ENCODE measurements at places on chromosomes 6 and 20.

DNA sequence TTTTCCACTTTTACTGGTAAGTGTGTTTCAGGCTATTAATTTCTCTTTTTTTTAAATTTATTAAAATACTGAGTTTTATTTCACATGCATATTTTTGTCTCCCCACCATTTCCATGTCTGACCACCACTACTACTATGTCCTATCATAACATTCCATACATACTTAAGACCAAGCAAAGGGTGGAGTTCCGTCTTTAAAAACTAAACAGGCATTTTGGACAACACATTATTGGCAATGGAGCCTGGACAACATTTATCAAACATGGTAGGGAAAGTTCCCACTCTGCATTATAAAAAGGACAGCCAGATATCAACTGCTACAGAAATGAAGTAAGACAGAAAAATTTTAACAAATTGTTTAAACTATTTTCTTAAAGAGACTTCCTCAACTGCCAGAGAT lies 91.9 kb downstream of the LMBRD1 start:
- no peak for DNase-seq

DNA sequence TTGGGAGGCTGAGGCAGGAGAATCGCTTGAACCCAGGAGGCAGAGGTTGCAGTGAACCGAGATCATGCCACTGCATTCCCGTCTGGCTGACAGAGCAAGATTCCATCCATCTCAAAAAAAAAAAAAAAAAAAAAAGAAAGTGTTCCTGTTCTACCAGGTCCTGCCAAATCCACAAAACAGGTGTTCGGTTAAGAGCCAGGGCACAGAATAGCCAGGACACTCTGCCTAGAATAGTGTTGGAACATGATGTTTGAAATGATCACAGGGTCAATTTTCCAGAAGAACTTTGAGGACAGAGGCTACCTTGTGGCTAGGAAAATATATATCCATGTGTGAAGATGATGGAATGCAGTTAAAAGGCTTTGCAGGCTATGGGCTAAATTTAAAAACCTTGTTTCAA lies 63.6 kb upstream of the TRAF3IP2 start:
- DNase-seq, result no peak

DNA sequence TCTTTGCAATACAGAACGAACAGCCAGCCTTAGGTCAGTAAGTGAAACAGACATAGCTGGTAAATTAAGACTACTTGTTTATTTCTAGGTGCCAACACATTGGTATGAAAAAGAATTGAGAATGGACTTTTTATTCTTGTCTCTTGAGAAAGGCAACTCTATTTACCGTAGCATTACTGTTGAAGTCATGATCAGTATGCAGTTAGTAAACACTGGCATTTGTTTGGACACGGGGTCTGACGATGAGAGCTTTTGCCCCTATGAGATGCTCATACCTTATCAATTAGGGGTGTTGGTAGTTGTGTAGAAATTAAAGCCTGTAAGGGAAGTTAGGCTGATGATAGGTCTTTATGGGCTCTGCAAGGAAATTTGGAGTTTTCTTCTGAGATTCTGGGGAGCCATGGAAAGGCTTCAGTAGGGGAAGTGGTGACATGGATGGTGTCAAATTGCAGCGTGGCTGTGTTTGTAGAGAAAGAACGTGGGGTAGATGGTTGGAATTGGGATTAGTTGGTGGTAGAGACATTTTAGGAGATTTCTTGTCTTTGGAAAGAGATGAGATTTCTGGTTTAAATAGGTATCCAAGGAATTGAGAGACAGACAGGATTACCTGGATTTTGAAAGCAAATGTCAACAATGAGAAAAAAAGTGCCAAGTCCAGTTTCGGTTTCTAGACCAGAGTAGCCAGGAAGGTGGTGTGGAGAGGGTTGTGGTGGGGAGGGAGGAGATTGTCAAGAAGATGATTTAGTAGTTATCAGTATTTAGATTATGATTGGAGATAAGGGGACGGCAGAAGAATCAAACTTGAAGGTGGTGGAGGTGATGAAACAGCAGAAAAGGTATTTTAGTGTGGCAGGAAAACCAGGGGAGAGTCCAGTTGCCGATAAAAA lies 116.6 kb downstream of the JARID2 start:
- no peak for DNase-seq

- DNase-seq, result no peak
Observed at GRCh38 chr20:48592107-48592940, 235.5 kb downstream of the PREX1 start.

- DNase-seq, result peak; percentile 39
Observed at GRCh38 chr6:148203970-148204369, 138.7 kb upstream of the SASH1 start.

DNA sequence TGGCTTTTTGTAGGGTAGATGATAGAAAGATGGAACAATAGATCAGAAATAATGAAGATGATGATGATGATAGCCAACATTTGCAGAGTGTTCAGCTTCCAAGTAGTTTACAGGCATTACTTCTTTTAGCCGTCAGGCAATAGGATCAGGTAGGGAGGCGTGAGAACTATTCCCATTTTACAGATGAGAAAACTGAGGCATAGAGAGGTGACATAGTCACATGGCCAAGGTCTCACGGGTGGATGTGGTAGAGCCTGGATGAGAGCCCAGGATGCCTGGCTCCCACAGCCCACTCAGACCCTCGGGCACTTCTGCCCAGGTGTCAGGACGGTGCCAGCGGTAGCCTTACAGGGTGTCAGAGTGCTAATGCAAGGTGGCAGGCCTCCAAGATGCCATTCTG lies 26.0 kb upstream of the TM9SF4 start:
- no peak for DNase-seq

- no peak for DNase-seq
Observed at GRCh38 chr6:43271103-43271815, 26.8 kb upstream of the SLC22A7 start.

GRCh38 chr6:26280407-26280806 lies 84.6 kb upstream of the BTN3A2 start:
- no peak for DNase-seq

DNA sequence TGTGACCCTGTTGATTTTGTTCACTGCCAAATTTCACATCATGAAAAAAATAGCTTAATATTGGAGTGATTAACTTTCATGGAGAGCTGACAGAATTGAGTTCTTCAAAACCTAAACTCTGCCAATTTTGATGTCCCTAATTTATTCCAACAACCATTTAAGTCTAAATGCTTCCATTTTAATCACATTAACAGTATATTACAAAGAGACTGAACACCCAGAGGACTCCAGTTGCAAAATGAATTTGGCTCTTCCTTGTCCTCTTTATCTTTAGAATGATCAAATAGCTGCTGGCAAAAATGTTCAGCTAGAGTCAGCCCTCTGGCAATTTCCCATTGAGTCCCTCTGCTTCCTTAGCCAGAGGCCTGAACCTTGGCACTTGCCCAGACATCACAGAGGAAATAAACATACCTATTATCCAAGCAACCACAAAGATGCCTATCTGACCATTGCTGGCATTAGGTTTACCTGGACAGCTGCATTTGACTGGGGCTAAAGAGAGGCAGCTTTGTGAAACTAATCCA lies 299.0 kb upstream of the STXBP5 start:
- DNase-seq, result no peak

GRCh38 chr20:3483784-3484183 lies 13.0 kb downstream of the ATRN start:
- no peak for DNase-seq

- DNase-seq, result no peak
Observed at GRCh38 chr6:122869437-122870024, 80.5 kb downstream of the SMPDL3A start.

GRCh38 chr20:54346276-54346675 lies 129.1 kb upstream of the DOK5 start:
- DNase-seq, result no peak

GRCh38 chr6:97110626-97111025 lies 172.4 kb downstream of the MMS22L start:
- no peak for DNase-seq

- peak; percentile 17 for DNase-seq
Observed at GRCh38 chr20:53387983-53388675, 205.5 kb downstream of the ZNF217 start.

- no peak for DNase-seq
Observed at GRCh38 chr6:165390475-165390874, 81.1 kb upstream of the C6orf118 start.

DNA sequence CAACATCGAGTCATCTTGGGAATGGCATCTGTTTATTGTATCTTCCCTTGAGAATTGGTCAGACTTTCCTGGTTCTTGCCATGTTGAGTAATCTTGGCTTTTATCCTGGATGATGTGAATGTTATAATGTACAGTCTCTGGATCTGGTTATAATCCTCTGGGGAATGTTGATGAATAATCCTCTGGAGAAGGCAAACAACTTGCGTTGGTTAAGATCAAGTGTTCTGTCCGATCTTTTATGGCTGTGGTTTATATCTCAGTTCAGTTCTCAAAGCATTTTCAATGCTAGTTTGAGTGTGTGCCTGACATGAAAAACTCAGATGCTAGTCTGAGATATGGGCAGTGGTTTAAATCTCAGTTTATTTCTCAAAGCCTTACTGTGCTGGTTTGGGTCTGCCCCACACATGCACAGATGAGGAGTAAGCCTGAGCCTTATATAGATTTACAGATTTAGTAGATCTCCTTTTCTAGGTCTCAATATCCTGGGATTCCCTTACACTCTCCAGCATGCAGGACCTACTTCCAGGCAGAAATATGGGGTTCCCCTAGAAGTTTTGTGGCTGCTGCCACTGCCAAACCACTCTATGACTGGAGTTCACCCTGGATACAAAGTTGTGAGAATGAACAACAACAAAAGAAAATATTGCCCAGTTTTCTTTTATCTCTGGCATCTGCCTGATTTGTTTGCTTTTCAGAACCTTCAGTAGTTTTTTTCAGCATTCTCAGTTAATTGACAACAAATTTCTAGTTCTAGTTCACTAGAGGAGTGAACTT lies 191.8 kb upstream of the MAN1A1 start:
- no peak for DNase-seq

DNA sequence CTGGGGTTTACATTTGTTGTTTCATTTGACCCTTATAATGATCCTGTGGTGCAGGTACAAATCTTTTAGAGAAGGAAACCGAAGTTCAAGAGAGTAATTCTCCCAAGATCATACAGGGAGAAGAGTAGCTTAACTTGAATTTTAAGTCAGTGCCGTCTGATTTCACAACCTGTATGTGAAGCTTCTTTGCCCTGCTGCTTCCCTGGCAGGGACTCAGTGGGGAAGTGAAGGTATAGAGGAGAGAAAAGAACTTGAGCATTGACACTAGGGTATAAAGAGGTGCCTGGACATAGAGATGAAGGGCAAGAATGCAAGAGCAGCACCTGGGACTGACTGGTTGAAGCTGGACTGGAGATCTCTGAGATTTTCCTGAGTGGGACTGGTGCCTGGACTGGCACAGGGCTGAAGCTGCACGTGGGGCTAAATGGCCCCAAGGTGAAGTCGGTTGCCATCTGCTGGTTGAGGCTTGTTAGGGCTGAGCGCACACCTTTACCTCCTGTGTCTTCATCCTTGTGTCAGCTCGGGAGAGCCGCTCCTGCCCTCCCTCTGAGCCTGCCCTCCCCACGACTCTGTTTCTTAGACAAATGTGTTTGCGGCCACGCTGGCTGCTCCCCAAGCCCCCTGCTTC lies 41.8 kb downstream of the FARS2 start:
- peak; percentile 69 for DNase-seq

- no peak for DNase-seq
Observed at GRCh38 chr6:88124925-88125557, 41.1 kb downstream of the CNR1 start.

GRCh38 chr20:23187751-23188150 lies 101.6 kb upstream of the CD93 start:
- DNase-seq, result no peak

- DNase-seq, result no peak
Observed at GRCh38 chr6:160305926-160306713, 42.1 kb upstream of the SLC22A3 start.

DNA sequence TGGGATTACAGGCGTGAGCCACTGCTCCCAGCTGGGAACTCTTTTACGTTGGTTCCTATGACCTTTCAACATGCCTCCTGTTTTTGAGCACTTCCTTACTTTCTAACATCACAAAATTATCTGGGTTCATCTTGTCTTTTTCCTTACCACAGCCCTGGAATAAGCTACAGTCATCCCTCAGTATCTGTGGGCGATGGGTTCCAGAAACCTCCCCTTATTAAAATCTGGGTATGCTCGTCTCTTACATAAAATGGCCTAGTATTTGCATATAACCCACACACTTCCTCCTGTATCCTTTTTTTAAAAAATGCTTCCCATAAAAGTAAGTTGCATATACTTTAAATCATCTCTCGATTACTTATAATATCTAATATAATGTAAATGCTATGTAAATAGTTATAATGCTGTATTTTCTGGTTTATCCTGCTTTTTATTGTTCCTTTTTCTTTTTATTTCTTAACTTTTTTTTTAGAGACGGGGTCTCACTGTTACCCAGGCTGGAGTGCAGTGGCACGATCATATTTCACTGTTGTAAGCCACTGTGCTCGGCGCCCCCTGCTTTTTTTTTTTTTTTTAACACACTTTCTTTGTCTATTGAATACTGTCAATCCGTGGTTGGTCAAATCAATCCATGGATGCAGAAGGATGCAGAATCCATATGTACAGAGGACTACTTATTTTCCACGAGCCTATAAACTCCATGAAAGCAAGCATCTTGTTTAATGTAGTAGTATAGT lies 9.2 kb downstream of the RPF2 start:
- no peak for DNase-seq

GRCh38 chr20:41133709-41134361 lies 3.5 kb upstream of the PLCG1 start:
- DNase-seq, result peak; percentile 47

DNA sequence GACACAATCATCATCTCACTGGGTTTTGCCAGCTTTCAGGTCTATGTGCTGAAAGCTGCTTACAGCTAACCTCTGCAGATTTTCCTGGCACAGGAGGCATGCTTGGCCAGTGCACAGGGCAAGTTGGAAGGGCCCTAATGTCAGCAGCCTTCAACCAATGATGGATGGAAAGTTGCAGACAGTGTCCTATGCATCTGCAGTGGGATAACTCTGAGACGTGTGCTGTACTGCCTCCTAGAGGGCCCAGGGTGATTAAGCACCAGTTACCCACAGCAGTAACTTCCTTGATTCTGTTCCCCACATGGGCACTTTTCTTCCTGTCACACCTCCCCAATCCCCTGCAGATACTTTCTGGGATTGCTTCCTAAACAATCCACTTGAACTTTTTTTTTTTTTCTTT lies 38.6 kb downstream of the OVOL2 start:
- DNase-seq, result no peak

GRCh38 chr20:63009988-63010769 lies 3.4 kb upstream of the BHLHE23 start:
- DNase-seq, result peak; percentile 45

Data from CD4-positive, alpha-beta T cell treated with Interleukin-15 for 4 hours (primary cell).